ENCODE measurements at places on chromosomes 2 and 18.
A peak's percentile ranks its signal among the peaks of the same experiment; 100 is the strongest.

- no peak for DNase-seq
These were observed 465 bp upstream of the PLEKHA3 start for GRCh38 chr2:178479758-178480226.

GRCh38 chr2:85933753-85934594 lies 45.2 kb upstream of the ST3GAL5 start:
- no peak for DNase-seq

- DNase-seq: no peak
These were observed 54.2 kb upstream of the FMNL2 start for GRCh38 chr2:152280780-152281179.

DNA sequence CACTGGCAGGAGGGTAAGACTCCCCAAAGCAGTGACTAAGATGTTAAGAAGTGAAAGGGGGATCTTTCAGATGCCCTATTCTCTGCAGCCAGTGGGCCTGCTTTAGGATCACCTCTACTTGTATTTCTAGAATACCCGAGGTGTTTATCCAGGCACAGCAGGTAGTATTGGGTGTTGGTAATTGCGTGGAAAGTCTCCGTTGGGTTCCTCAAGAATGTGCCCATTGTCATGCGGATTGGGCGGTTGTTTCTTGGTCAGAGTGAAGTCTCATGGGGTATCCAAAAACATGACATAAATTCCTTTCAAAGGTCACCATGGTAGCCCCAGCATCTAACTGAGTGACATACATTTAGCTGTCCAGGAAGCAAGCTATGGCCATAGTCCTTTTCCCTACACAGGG lies 308.8 kb downstream of the RPIA start:
- DNase-seq: no peak

GRCh38 chr2:102615620-102616436 lies 3.5 kb upstream of the SLC9A2 start:
- no peak for DNase-seq

- no peak for DNase-seq
These were observed 101.2 kb downstream of the RTP5 start for GRCh38 chr2:241970716-241971115.

GRCh38 chr18:4444306-4444705 lies 10.8 kb downstream of the DLGAP1 start:
- DNase-seq: no peak

DNA sequence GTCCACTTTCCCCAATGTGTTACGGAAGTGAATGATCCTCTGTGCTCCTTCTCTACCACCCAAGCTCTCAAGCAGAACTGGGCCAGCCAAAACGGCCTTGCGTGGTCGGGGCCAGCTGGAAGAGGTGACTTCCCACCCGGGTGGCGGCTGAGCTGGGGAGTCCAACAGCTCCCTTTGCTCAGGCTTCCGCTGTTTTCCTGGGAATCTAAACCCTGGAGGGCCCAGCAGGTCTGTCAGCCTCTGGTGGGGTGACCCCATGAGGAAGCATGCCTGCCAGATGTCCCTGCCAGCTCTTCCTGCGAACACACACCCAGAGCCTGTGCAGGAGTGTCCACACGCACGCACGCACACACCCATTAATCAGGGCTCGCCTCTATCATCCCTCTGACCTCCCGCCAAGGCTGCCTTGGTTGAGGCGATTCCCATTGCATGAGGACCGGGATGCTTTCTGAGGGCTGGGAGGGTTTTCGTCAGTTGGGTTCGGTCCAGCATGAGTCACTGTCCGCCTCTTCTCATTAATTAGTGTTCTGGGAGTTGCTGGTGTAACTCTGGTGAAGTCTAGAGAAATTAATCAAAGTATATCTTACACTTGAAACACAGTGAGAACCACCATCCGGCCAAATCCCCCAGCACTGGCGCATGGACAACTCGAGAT lies 90.6 kb downstream of the TWIST2 start:
- DNase-seq: no peak

GRCh38 chr2:120133572-120134244 lies 89.5 kb downstream of the TMEM185B start:
- no peak for DNase-seq

GRCh38 chr2:238985931-238986446 lies 138.1 kb downstream of the TWIST2 start:
- DNase-seq: no peak

GRCh38 chr2:234951664-234952269 lies at the start of gene SH3BP4:
TSS of gene SH3BP4 (plus strand) at chr2:234952017. CDS start at chr2:235035003, 82,986 bp downstream.
- no peak for DNase-seq

DNA sequence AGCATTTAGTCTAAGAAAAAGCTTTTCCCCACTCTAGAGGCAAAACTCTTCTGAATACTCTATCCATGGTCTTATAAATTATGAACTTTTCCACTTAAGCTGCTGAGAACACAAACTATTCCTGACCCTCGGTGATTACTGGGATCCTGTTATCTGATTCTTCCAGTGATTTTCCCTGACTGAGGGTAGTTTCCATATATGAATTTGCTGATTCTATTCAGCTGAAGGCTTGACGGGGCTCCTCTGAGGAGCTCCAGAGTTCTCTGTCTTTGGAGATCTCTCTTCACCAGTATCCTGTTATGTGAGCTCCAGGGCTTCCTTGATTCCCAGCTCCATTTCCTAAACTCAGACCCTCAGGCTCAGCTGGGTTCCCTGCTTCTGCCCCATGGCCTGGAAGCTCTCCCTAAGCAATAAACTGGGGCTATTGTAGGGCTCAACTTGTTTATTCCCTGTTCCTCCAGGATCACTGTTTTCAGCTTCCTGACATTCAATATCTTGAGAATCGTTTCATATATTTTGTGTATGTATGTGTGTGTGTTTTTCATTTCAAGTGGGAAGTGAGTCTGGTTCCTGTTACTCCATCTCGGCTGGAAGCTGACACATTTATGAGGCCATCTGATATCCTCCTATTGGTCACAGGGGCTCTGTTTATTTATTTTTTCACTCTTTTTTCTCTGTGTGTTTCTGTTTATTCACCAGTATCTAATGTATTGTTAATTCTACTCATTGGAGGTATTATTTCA lies 78.2 kb downstream of the ARHGAP28 start:
- DNase-seq: no peak

- no peak for DNase-seq
These were observed 76.1 kb upstream of the SMAD2 start for GRCh38 chr18:48006415-48007175.

- no peak for DNase-seq
These were observed 17.6 kb downstream of the MRPL35 start for GRCh38 chr2:86216575-86217555.

- peak; percentile 2 for DNase-seq
These were observed 121.1 kb downstream of the LAMA3 start for GRCh38 chr18:23810396-23810795.

DNA sequence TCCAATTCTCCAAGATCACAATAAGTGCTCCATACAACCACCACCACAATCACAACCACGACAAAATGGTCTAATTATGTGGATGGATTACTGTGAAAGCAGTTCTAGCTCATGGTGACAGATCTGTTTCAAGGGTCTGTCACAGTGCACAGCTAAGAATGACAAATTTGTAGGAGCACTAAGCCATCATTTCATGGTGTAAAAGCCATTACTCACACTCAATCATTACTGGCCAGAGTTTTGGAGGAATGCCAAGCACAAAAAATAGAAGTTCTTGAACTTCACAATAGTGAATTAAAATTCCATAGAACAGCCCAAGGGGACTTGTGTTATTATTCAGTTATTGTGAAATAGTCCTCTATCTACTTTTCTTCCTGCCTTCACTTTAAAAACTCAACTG lies 2.3 kb downstream of the CPS1 start:
- no peak for DNase-seq

- no peak for DNase-seq
These were observed 416.7 kb upstream of the CRIM1 start for GRCh38 chr2:35938838-35939237.

DNA sequence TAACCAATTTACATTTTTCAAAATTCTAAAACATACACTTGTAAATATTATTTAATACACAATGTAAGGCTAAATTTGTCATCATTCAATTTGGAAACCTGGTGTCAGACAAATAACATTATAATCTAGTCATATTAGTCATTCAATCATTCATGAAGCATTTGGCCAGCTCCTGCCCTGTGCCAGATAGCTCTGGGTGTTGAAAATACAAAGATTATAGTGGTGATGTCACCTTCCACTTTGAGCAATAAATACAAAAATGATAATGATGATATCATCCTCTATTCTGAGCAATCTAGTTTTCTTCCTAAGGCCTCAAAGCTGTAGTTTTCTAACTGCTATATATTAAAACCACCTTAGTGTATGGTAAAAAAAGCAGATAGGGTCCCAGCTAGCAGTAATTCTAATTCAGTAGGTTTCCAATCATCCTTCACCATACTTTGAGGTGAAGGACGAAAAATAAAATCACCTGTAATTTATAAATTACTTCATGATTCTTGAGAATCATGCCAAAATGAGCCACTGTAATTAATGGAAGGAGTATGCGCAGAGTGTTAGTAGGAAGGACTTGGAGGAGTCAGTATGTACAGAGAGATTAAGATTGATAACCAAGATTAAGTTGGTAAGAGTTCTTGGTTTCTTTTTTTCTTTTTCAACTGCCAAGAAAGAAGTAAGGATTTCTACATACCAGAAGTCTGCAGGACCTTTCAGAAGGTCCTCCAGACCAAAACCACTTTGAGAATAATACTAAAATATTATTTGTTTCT lies 23.2 kb downstream of the MEMO1 start:
- no peak for DNase-seq

- no peak for DNase-seq
These were observed 481.5 kb downstream of the TSN start for GRCh38 chr2:122236925-122237324.

DNA sequence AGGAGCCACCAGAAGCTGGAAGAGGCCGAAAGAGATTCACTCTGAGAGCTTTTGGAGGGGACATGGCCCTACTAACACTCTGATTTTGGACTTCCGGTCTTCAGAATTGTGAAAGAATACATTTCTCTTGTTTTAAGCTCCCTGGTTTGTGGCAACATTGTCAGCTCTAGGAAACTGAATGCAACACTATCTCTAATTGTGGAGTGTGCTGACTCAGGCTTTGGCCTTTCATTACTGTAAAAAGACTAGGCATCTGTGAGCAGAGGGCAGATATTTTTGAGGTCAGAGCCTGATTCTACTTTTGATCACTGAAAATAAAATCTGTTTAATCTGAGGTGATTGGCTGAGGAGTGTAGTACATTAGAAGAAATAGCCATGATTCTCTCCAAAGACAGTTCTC lies 185.4 kb upstream of the FAM98A start:
- no peak for DNase-seq

DNA sequence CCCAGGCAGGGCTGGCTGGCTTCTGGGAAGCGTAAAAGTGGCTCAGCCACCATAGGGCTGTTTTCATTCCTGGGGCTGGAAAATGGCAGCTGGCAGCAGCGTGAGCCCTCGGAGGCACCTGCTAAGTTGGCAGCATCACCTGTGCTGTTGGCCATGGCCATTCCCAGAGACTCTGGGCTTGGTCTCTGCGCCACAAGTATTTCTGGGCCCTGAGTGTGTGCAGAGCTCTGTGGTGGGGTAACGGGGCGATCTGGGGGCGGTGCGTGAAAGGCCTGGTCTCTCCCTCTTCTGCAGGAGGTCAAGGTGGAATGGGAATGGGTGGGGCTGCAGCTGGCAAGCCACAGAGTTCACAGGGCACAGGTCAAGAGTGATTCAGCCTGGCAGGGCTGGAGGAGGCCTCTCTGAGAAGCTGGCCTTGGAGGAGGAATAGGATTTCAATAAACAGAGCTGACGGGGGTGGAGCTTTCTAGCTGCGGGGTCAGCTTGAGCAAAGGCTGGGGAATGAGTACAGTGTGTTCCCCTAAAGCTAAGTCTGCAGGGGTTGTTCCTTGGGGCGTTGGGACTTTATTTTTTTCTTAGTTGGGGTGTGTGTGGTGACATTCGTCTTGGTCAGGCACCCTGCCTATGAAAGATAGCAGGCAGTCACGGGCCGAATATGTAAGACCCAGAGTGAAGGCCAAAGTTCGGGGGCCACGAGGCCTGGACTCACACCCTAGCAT lies 10.3 kb upstream of the NTSR2 start:
- no peak for DNase-seq

- DNase-seq: no peak
These were observed 242.5 kb downstream of the CYP26B1 start for GRCh38 chr2:71905205-71905604.

DNA sequence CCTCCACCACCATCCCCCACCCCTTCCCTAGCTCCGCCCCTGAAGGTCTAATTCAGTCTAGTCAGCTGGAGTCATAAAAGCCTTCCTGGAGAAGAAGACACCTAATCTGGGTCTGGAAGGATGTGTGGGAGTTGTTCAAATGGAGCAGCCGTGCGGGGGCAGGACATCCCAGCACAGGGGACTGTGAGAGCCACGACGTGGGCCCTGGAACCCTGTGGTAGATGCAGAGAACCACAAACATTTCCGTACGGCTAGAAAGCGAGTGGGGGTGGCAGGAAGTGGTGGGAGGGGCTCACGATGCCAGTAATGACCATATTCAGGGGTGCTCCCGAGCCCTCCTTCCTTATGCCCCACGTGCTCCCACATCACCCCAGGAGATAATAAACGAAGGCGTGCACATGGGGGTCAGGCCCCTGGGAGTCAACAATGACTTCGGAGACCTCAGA lies 20.9 kb upstream of the COL6A3 start:
- peak; percentile 34 for DNase-seq

- no peak for DNase-seq
These were observed 976 bp downstream of the TNFAIP6 start for GRCh38 chr2:151358166-151358970.

DNA sequence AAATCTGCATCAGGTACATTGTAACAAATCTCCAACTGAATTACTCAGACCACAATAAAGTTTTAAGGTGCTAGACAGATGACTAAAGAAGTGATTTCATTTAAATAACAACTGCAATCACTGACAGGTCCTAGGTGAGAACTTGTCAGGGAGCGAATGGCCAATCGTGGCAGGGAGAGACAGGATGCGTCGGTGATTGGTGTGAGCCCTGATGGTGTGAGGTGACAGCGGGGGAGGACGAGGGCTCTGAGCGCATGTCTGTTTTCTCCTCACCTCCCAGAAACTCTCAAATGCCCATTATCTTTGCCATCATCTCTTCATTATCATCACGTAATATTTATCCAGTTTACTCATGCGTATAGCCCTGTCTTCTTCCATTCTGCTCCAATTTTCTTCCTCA lies 207.9 kb upstream of the LYPD1 start:
- DNase-seq: no peak

- DNase-seq: no peak
These were observed 25.1 kb downstream of the C2orf74 start for GRCh38 chr2:61187085-61187484.

GRCh38 chr2:23220513-23221094 lies 164.4 kb upstream of the KLHL29 start:
- no peak for DNase-seq

Data from effector CD8-positive, alpha-beta T cell (primary cell).